Neuronal stem cell (in vitro differentiated cells): ENCODE measurements at places on chromosomes 13 and 19.

- H3K4me1 ChIP-seq, result no peaks in the 10 kb centered on the region
- peaks cover 82% of the 10 kb centered on the region for H3K36me3 ChIP-seq
- no peak for DNase-seq
Measured at GRCh38 chr19:46365561-46365960, 18.7 kb downstream of the PPP5C start.

GRCh38 chr13:30391956-30392680 is 30.2 kb upstream of the UBE2L5 start:
- H3K4me3 ChIP-seq, result no peak overlapping the region
- no peaks in the 10 kb centered on the region for H3K27me3 ChIP-seq

GRCh38 chr13:46881621-46882020 is 15.2 kb downstream of the HTR2A start:
- no peaks in the 10 kb centered on the region for H3K36me3 ChIP-seq
- DNase-seq, result no peak

GRCh38 chr13:30268673-30269072 is 38.7 kb downstream of the KATNAL1 start:
- no peak overlapping the region for H3K27ac ChIP-seq
- no peak overlapping the region for H3K4me3 ChIP-seq
- H3K36me3 ChIP-seq, result no peaks in the 10 kb centered on the region
- no peaks in the 10 kb centered on the region for H3K4me1 ChIP-seq
- no peak for DNase-seq

DNA sequence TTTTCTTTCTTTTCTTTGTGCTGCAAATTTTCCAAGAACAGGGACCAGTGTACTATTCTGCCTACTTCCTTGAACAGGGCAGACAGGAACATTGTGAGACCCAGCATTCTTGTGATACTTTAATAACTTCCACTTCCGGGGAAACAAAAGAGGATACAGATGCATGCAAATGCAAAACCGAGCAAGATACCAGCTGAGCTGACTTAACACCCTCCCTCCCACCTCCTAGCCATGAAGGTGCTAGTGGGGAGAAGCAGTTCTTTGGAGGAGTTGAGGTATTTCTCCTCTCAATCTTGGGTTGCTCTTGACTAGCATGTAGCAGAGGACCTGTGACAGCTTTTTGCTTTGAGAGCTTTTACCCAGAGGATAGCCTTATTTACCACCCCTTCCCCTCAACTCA is 111.2 kb downstream of the KLF5 start:
- DNase-seq, result no peak
- H3K4me1 ChIP-seq, result peaks cover 7% of the 10 kb centered on the region
- H3K27me3 ChIP-seq, result no peaks in the 10 kb centered on the region
- no peak overlapping the region for H3K27ac ChIP-seq
- no peaks in the 10 kb centered on the region for H3K36me3 ChIP-seq

DNA sequence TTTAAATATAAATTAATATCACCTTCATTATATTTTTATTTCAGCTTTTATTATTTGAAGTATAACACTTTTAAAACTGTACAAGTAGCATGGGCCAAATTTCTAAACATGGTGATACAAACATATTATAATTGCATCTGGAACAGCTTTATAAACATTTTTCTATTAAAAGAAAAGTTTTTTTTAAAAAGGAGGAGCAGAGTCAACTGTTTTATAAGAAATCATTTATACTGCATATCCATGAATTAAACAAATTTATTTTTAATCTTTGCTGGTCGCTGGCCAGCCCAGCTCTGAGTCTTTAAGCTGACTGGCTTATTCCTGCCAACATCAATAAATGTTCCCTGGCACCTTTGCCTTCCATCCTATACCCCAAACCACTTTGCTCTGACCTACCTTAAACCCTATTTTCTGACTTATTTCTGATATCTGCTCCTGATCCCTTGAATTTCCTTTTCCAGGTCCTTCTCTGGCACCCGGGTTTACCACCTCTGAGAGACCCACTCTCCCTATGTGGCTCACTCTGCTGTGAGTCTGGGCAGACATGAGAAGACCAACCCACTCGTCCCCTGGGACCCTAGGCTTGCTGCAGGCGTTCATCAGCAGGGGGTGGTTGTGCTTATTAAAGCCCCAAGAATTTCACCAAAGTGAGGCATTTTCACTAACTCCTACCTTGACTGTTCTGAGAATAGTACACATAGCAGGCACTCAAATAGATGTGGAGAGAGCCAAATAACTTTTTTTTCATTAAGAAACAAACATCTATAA is 220.3 kb downstream of the KLF12 start:
- DNase-seq, result no peak
- no peaks in the 10 kb centered on the region for H3K4me1 ChIP-seq
- no peaks in the 10 kb centered on the region for H3K36me3 ChIP-seq
- H3K4me3 ChIP-seq, result no peak overlapping the region

- no peaks in the 10 kb centered on the region for H3K27me3 ChIP-seq
- H3K36me3 ChIP-seq, result peaks cover 11% of the 10 kb centered on the region
- no peak overlapping the region for H3K27ac ChIP-seq
- peaks cover 4% of the 10 kb centered on the region for H3K4me1 ChIP-seq
- DNase-seq, result no peak
Measured at GRCh38 chr19:17739121-17739875, 12.0 kb upstream of the FCHO1 start.

DNA sequence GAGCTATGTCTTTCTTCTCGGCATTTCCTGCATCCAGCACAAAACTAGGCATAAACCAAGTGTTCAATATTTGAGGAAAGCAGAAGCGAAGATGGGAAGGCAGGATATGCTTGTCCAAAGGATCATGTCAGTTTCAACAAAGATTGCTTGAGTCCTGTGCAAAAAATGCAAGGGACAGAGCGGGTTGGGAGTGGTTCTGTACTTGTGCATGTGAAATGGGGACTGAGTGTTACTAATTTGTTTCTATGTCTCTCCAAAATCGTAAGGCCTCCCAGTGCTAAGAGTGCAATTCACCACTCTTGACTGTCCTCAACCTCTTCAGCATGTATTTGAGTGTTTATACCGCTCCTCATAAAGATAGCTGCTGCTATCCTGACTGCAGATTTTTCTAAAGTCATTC is 166.2 kb downstream of the DLEU7 start:
- H3K4me3 ChIP-seq, result no peak overlapping the region
- peaks cover 5% of the 10 kb centered on the region for H3K4me1 ChIP-seq
- no peaks in the 10 kb centered on the region for H3K36me3 ChIP-seq
- no peak for DNase-seq
- no peak overlapping the region for H3K27ac ChIP-seq

DNA sequence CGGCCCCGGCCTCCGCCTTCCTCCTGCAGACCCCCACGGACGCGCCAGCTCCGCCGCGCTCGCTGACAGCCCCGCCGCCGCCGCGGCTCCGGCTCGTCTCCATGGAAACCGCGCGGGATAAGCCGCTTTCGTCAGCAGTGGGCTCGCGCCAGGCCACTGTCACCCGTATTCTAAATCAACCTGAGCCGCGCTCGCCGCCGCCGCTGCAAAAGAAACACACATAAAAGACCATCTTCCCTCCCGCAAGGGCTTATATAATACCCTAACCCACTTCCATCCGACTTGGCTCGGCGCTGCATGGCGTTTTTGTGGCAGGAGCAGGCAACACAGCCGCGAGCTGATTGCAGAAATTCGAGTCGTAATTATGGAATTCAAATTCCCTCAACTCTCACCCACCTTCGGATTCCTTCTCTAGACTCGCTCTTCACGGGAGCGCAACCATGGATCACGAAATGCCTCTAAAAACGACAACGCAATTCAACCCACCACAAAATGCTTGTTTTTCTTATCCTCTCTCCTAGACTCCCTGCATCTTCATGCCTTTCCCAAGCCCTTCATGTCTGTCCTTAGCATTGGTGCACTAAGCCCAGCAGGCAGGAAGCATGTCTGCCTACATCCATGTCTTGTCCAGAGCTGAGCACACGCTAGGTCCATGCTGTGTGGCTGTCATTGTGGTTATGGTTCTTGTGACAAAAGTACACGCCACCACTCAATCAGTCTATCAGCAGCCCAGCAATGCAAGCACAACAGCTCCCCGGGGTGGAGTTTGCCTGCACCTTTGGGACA is at the start of gene AMER2:
Gene AMER2 (minus strand): TSS at position 772 of the 786 bp plus-strand sequence. CDS start 669 bp downstream, at position 103.
- no peaks in the 10 kb centered on the region for H3K36me3 ChIP-seq
- no peak within 1 kb of the TSS for H3K27ac ChIP-seq
- H3K27me3 ChIP-seq, result peaks cover 16% of the 10 kb centered on the region
- H3K4me1 ChIP-seq, result peaks cover 4% of the 10 kb centered on the region

- DNase-seq, result no peak
- peaks cover 32% of the 10 kb centered on the region for H3K36me3 ChIP-seq
- H3K4me1 ChIP-seq, result peaks cover 8% of the 10 kb centered on the region
- H3K27me3 ChIP-seq, result no peaks in the 10 kb centered on the region
Measured at GRCh38 chr19:3210347-3211017, 14.0 kb upstream of the CELF5 start.

DNA sequence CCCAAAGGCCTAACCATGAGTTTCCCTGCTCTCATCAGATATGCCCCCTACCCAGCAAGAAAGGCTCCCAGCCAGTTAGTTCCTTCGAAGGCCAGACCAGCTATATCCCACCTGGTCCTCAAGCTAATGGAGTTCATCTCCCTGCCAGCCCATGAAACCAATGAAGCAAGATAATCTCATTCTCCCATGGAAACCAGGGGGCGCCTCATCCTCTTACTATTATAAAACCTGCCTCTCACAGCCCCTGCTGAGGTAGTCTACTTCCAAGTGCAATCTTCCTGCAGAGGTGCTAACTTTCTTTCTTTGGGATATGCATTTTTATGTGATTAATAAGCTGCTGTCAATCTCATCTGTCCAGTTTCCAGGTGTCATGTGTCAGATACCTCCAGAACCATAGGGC is 34.0 kb upstream of the ZNF573 start:
- no peak for DNase-seq
- no peaks in the 10 kb centered on the region for H3K36me3 ChIP-seq
- H3K27ac ChIP-seq, result no peak overlapping the region
- no peak overlapping the region for H3K4me3 ChIP-seq
- H3K4me1 ChIP-seq, result no peaks in the 10 kb centered on the region

DNA sequence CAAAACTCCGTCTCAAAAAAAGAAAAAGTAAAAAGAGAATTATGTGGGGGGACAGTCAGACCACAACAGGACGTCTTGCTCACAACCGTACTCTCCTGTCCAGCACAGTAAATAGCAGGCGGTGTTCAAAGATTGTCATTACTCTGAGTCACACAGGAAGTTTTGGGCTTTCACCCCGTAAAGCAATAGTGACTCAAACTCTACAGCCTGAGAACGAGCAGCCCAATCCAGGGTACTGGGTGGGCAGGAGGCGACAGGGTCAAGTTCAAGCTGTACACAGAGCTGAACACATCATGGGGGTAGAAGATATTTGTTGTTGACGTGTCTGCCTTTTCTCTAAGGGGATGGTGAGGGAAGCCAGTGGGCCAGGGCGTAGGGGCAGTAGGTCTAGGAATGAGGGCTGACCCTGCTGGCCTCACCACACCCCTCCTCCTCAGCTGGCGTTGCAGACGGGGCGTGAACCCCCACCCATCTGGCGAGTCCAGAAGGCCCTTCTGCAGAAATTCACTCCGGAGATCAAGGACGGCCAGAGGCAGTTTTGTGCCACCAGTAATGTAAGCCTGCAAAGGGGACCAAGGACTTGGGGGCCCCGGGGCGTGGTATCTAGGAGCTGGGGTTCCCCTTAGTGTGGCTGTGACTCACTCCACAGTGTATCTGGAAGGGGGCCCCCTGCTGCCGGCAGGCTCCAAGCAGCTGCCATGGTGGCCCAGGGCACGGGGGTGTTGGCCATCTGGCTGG is 23.3 kb downstream of the PRR12 start:
- H3K36me3 ChIP-seq, result peaks cover 53% of the 10 kb centered on the region
- no peak overlapping the region for H3K27ac ChIP-seq
- no peaks in the 10 kb centered on the region for H3K27me3 ChIP-seq
- DNase-seq, result no peak
- no peaks in the 10 kb centered on the region for H3K4me1 ChIP-seq

- H3K27ac ChIP-seq, result no peak overlapping the region
- H3K4me1 ChIP-seq, result no peaks in the 10 kb centered on the region
- DNase-seq, result no peak
- H3K36me3 ChIP-seq, result no peaks in the 10 kb centered on the region
- no peak overlapping the region for H3K4me3 ChIP-seq
Measured at GRCh38 chr13:34277936-34278335, 460.0 kb downstream of the RFC3 start.

- no peaks in the 10 kb centered on the region for H3K27me3 ChIP-seq
- DNase-seq, result no peak
- no peak overlapping the region for H3K4me3 ChIP-seq
- peaks cover 3% of the 10 kb centered on the region for H3K4me1 ChIP-seq
- peaks cover 11% of the 10 kb centered on the region for H3K36me3 ChIP-seq
Measured at GRCh38 chr19:42330241-42330711, 4.8 kb downstream of the MEGF8 start.
